ENCODE measurements at places on chromosomes 2 and 18.

DNA sequence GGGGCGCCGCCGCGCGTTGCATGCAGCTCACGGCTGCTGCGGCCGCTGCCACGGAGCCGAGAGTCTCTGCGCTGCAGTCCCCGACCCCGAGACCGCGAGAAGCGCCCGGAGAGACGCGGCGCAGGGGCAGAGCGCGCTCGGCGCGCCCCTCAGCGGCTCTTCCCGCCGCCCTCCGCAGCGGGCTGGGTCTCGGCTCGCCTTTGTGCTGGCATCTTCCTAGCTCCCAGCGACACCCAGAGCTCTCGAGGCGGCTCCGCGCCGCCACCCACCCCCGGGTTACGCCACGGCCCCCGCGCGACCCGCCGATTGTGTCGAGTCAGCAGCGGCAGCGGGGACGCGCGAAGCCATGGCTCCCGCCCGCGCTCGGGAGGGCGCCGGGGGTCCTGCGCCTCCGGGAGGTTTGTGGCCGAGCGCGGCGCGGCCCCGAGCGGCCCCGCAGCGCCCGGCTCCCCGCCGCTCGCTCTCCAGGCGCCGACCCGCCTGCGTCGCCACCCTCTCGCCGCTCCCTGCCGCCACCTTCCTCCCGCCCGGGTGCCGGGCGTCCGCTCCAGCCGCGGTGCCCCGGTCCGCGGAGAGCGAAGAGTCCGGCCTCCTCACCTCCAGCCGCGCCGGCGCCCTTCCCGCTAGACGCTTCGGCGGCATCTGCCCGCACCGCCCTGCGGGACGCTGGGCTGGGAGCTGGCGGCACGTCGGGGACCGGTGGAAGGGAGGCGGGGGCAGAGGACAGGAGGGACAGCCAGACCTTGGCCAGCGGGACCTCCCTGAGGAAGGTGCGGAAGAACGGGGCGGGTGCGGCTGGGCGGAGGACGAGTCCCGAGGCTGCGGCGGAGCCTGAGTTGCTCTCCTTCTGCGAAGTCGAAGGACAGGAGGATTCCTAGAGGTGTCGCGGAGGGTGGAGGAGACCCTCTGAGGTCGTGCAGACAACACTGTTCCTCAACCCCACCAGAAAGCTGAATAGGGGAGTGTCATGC, 46.3 kb upstream of the CCDC150 start:
- DNase-seq, result no peak

GRCh38 chr2:207156451-207157161, 9.1 kb downstream of the KLF7 start:
- no peak for DNase-seq

GRCh38 chr2:216192931-216193330, 83.8 kb downstream of the XRCC5 start:
- DNase-seq, result no peak

DNA sequence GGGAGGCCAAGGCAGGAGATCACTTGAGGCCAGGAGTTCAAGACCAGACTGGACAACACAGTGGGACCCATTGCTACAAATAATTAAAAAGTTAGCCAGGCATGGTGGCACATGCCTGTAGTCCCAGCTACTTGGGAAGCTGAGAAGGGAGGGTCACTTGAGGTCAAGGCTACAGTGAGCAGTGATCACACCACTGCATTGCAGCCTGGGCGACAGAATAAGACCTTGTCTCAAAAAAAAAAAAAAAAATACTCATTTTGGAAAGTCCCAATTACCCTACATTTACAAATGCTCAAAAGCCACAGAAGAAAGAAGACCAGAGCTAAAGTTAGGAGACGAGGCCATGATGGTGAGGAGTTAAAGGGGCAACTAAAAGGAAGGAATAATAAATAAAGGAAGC, 61.9 kb downstream of the COLEC12 start:
- no peak for DNase-seq

DNA sequence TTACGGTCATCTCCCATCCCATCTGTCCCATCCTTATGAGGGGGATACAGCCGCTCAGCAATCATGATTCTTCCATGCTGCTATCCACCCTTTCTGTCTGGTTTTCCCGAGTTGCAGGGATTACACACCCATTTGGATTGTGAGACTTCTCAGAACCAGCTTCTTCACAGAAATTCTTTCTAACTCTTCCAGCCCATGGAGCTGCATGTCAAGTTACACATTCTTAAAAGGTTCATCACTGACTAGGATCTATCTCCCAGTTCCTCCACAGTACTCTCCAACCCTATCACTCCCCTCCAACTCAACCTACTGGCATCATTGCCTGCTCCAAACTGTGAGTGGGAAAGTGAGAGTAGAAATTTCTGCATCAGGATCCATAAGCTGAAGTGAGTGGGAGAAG, 558.2 kb upstream of the TNP1 start:
- no peak for DNase-seq

DNA sequence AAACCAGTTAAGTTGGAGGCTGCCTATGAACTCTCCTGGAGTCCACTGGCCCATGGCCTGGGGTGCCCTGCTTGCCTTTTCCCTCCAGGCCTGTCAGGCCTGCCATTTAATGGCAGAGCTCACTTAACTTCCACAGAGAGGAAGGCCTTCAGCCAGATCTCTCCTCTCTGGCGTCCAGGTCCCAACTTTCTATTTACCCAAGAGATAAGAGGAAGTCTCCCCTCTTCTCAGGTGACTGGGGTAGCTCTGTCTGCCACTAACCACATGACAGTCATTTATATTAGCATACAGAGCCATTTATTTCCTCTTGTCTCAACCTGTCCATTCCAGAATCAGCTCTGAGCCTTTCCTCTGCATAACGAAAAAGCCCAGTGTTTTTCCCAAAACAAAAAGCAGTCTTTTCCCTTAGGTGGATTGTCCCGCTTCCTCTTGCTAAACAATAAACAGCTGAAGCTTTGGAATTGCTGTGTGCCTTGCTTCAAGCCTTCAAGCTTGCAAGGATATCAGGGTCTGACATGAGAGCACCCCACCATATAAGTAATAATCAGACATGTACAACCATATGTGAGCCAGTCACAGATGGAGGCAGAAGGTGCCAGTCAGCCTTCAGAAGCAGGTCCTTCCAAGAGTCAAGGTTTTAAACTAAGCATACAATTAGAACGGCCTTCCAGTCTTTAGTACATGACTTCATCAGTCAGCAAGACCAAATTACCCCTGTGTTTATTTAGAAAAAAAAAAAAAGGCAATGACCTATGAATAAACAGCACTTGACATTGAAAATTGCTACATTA, 71.2 kb upstream of the STPG4 start:
- no peak for DNase-seq

GRCh38 chr2:99190548-99190947, 9.6 kb downstream of the MRPL30 start:
- no peak for DNase-seq

DNA sequence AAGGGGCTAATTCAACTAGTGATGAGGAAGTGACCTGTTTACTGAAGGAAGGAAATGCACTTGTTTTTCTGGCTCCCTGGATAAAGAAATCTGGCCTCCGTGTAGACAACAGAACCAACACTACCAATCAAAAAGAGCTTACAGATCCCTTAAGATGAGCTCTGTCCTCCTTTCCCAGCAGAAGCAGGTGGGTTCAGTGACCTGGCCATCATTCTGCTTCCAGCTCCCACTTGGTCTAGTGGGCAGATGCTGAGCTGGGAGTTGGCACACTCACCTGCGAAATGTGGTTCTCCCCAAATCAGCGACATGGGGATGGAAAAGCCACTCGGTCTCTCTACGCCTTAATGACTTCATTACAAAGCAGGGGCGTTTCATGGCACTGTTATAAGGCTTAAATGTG, 132.6 kb downstream of the AFF3 start:
- no peak for DNase-seq

GRCh38 chr2:18749912-18750526, 160.7 kb upstream of the NT5C1B start:
- peak; percentile 18 for DNase-seq

DNA sequence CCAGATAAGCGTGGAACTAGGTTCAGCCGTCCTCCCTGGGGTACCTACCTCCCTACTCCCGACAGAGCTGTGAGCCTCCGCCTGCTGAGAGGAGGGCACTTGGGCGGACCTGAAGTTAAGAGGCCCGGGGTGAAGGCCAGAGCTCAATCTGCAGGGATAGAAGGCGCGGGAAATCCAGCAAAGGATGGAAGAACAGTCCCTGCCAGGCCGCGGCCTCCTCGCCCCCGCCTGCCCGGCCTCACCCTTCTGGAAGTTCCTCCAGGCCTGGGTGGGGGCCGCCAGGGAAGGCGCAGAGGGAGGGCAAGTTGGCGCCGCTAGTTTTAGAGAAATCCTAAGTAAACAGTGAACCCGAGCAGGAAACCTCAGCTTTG, 13.0 kb downstream of the EN1 start:
- no peak for DNase-seq

All from naive thymus-derived CD8-positive, alpha-beta T cell (primary cell).